ENCODE measurements at places on chromosomes 16 and 17.

- DNase-seq: no peak
Measured at GRCh38 chr16:3035972-3036725, 595 bp downstream of the BICDL2 start.

GRCh38 chr17:73349138-73349537 is 37.3 kb upstream of the CDC42EP4 start:
- no peak for DNase-seq

DNA sequence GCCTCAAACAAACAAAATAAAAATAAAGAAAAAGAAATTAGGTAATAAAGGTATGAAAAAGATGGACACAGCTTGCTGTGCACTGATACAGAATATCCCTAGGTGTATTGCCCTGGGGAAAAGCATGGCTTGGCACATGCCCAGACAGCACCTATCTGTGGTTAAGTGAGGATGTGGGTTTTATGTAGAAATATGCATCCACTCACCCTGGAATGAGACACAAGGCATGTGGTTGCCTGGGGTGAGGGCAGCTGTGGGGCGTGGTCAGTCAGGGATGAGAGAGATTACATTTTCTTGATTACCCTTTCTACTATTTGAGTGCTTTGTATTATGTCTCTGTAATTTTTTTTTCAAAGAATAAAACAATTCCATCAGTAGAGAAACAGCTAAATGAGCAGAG is 6.9 kb downstream of the PLLP start:
- no peak for DNase-seq

DNA sequence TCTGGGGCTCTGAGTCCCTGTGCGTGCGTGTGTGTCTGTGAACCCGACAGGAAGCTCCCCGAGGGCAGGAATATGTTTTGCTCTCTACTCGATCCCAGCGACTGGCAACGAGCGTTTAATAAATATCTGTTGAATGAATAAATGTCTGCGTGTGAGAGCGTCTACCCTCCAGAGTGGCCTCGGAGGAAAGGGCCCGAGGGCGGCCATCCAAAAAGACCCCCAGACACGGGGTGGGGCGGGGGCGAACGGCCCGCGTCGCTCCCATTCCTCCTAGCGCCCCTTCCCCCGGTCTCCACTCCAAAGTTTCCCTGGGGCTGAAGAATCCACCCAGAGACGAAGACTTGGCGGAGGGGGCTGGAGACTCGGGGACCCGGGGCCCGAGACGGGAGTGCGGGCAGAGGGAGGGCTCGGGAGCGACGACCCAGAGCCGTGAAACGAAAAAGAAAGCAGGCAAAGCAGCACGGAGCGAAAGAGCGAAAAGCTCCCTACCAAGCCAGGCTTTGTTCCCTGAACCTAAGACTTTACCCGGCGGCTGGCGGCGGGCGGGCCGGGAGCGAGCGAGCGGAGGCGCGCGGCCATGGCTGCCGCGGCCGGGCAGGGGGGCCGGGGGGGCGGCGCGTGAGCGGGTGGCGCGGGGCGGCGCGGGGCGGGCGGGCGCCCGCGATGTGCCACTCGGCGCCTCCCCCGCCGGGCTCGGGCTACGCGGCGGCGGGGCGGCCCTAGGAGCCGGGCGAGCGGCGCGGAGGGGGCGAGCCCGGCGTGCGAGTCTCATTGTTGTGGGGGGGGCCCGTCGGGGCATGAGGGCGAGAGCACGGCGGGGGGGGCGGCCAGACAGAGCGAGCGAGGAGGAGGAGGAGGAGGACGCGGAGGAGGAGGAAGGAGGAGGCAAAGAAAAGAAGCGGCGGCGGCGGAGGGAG is at the start of gene MLLT6:
TSS of gene MLLT6 (plus strand) at position 668 of the 917 bp plus-strand sequence. CDS start 360 bp downstream, outside the sequence.
- peak; percentile 32 for DNase-seq

- no peak for DNase-seq
Measured at GRCh38 chr17:17684906-17685774, 3.9 kb downstream of the RAI1 start.

- no peak for DNase-seq
Measured at GRCh38 chr17:18100616-18101015, 7.9 kb upstream of the MYO15A start.

DNA sequence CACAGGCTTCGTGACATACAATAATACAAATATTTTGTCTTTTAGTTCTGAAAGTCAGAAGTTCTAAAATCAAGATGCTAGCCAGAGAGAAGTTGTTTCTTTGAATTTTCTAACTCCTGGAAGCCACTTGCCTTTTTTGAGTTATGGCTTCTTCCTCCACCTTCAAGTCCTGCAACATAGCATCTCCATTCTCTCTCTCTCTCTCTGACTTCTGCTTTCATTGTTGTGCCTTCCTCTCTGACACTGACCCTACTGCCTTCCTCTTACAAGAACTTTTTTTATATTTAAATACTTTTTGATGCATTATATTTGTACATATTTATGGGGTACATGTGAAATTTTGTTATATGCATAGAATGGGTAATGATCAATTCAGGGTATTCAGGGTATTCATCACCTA is 205.9 kb downstream of the MAP2K6 start:
- no peak for DNase-seq

GRCh38 chr17:18280249-18280648 is 19.8 kb downstream of the MIEF2 start:
- no peak for DNase-seq

DNA sequence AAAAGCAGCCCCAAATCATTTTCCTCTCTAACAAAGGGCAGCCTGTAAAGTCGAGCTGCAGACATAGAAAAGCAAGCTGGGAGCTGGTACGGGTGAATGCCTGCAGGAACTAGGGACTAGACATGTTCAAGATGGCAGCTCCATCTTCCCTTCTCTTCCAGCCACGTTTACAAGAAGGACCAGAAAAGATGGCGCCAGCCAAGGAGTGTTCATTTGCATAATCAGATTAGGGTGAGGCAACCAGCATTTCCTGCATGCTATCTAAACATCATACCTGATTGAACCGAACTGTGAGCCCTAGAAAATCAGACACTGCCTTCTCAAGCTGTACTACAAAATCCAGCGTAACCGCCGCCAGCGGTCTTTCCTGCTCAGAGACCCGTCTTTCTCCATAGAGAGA is 896.8 kb downstream of the CDH11 start:
- DNase-seq: no peak

DNA sequence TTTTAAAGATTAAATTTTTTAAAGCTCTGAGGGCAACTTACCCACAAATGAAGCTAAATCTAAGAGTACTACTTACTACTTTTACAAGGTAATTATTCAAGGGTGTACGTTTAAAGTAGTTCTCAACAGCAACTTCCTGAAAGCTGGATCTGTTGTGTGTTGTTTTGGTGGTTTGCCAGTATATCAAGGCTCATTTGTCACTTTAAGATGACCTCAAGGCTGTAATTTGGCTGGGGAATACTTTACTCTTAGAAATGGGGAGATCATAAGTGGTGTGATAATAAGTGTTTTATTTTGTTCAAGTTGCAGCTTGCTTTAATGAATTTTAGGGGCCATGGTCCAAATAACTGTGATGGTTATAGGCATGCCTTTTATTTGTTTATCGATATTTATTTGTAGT is 30.4 kb downstream of the AP2B1 start:
- DNase-seq: no peak

DNA sequence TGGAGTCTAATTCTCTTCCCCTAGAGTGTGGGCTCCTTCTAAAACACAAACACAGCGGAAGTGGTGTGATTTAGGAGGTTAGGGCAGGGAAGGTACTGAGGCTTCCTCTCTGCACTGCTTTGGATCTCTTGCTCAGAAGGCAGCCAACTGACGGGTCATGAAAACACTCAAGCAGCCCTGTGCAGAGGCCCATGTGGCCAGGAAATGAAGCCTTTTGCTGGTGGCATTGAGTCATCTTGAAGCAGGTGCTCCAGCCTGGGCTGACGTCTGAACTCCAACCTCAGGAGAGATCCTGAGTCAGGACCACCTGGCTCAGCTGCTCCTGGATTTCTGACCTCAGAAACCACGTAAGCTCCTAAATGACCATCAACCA is 72.9 kb downstream of the MRM1 start:
- no peak for DNase-seq

DNA sequence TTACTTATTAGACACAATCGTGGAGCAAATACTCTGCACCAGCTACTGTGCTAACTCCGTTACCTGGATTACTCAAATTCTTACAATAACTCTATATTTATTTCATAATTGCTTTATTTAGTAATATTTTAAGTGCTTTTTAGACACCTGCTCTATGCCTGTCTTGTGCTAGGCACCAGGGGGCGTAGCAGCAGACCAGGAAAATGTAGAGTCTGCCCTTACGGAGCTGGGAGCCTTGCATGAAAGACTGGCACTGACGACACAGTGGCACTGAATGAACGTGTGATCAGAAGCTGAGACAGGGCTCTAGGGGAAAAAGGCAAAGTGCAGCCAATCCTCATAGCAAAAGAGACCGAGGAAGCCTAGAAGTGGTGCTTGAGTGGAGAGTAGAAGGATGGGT is 486.5 kb downstream of the CDH13 start:
- no peak for DNase-seq

DNA sequence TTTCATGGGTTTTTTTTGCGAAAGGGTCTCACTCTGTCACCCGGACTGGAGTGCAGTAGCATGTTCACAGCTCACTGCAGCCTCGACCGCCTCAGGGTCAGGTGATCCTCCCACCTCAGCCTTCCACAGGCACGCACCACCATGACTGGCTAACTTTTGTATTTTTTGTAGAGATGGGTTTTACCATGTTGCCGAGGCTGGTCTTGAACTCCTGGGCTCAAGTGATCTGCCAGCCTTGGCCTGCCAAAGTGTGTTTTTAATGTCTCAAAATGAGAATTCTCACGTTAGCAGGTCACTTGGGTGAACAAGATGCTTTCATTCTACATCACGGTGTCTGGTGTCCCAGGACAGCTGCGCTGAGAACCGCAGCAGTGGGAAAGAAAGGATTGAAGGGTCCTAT is 3.2 kb downstream of the FBXO31 start:
- no peak for DNase-seq

GRCh38 chr17:16962804-16963203 is 9.1 kb downstream of the TNFRSF13B start:
- DNase-seq: no peak

DNA sequence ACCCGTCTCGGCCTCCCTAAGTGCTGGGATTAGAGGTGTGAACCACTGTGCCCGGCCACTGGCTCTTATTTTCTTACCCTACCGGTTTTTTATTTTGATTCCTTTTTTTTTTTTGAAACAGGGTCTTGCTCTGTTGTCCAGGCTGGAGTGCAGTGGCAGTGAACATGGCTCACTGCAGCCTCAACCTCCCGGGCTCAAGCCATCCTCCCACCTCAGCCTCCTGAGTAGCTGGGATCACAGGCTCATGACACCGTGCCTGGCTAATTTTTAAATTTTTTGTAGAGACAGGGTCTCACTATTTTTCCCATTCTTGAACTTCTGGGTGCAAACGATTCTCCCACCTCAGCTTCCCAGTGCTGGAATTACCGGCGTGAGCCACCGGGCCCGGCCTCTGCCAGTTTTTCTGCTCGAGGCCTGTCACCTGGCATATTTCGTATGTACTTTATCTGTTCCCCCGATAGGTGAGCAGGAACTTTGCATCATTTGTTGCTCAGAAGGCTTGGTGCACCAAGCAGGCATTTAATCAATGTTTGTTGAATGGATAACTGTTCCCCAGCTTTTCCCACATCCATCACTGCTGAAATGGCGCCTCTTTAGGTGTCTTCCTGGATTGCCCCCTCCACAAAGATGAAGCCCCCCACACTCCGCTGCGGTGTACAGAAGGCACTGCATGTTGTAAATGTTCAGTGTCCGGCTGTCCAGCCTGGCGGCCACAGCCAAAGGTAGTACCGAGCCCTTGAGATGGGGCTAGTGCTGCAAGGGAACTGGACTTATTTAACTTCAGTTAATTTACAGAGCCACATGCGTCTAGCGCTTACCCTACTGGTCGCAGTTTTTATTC is 858 bp upstream of the TELO2 start:
- DNase-seq: no peak

DNA sequence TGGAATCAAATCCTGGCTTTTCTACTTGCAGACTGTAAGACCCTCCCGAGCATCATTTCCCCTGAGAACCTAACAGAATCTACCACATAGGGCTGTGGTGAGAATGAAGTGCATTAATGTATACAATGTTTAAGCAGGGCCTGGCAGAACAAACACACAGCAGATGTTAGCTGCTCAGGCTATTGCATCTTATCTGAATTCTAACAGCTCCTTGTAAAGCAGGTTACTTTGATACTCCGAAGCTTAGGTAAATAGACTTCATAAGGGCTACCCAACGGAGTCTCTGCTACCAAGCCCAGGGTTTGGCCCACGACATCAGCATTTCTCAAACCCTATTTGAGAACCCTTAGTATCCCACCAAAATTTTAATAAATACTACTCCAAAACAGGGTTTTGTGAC is 24.4 kb upstream of the NOS2 start:
- no peak for DNase-seq

DNA sequence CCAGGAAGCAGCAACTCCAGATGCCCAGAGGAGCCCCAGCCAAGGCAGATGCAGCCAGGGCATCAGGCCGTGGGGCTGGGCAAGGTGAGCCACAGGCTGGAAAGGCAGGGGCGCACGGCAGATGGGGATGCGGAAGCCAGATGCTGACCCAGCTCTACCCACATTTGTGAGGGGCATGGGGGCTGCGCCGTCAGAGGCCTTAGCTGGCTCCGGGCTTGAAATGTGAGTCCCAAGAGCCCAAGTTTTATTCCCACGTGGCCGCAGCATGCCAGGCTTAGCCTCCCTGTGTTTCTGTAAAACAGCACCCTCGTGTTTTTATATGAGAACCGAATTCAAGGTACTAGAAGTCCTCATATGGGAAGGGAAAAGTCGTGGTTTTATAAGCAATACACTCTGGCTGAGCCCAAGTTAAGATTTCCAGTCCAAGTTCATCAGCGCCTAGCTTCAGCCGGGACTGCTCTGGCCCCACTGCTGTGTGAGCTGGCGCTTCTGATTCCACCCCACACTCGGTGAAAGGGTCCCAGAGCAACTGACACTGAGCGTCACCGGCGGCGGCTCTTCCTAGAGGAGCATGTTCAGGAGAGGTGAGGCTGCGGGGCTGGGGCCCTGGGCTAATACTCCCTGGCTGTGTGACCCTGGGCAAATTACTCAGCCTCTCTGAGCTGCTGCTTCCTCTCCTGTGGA is 6.7 kb upstream of the C16orf95 start:
- no peak for DNase-seq

DNA sequence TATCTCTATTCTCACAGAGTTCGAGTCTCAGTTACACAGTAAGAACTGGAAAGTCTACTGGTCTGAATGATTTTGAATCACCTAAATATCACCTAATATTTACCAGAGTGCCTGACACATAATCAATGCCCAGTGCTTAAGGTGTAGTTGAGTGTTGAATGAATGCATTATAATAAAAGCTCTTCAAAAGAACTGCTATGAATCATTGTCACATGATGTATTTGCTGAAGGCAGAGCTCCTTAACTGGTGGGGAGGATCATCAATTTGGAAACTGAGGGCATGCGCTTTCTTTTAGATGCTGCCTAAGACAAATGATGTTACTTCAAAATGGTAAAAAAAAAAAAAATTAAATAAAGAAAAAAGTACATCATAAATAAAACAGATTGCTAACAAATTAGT is 359.4 kb upstream of the KIF2B start:
- no peak for DNase-seq
